ENCODE measurements at places on chromosomes 2 and 18.

DNA sequence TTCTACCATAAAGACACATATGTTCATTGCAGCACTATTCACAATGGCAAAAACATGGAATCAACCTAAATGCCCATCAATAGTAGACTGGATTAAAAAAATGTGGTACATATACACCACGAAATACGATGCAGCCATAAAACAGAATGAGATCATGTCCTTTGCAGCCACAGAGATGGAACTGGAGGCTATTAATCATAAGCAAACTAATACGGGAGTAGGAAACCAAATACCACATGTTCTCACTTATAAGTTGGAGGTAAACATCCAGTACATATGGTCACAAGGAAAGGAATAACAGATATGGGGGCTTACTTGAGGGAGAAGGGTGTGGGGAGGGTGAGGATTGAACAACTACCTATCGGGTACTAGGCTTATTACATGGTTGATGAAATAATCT lies 7.7 kb downstream of the HMSD start:
- DNase-seq = no peak

- DNase-seq = no peak
These were observed 85.3 kb upstream of the EFEMP1 start for GRCh38 chr2:56008661-56009431.

DNA sequence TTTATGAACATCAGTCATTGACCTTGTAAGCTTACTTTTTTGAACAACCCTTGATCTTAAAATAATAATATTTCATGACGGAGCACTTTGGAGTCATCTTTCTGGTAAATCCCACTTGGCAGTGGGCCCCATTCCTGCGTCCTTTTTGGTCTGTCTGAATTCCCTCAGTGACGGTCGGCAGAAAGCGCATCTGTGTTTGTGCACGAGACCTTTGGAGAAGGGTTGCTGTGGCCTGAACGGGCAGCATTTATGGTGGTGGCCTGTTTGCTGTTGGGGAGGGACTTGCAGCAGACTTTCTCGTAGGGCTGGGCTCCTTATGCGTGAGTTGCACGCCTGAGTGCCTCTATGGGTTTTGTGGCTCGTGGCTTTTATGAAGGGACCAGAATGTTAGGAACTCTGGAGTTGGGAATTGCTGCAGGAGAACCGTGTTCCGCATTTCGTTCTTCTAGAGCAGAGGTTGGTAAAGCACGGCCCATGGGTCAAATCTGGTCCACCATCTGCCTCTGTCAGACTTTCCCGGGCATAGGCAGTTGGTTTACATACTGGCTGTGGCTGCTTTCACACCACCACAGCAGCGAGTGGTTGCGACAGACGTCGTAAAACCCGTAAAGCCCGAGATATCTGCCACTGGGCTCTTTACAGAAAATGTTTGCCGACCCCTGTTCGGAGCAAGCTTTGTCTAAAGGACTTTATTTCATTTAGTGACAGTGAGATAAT lies 30.8 kb downstream of the LPIN1 start:
- DNase-seq = no peak

DNA sequence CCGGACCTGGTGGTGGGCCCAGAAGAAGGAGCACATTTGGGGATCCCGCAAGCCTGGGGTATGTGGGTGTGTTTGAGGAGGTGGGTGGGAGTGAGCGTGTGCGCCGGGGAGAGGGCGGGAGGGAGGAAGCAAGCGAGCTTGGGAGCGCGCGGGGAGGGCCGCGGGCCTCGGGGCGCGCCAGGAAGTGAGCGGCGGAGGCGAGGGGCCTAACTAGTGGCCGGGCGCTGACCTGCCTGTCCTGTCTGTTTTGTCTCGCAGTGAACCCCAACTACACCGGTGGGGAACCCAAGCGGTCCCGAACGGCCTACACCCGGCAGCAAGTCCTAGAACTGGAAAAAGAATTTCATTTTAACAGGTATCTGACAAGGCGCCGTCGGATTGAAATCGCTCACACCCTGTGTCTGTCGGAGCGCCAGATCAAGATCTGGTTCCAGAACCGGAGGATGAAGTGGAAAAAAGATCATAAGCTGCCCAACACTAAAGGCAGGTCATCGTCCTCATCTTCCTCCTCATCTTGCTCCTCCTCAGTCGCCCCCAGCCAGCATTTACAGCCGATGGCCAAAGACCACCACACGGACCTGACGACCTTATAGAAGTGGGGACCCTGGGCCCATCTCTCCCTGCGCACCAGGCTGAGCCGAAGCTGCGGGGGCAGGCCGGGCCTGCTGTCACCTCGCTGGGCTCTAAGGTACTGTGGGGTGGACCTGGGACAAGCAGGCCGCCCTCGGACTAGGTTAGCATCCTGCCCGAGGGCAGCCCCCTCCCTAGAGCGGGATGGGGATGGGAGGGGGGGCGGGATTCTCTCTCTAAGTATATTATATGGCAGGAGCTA lies 1.2 kb downstream of the HOXD4 start:
- DNase-seq = no peak

GRCh38 chr2:20378891-20379519 lies 28.4 kb upstream of the PUM2 start:
- no peak for DNase-seq

DNA sequence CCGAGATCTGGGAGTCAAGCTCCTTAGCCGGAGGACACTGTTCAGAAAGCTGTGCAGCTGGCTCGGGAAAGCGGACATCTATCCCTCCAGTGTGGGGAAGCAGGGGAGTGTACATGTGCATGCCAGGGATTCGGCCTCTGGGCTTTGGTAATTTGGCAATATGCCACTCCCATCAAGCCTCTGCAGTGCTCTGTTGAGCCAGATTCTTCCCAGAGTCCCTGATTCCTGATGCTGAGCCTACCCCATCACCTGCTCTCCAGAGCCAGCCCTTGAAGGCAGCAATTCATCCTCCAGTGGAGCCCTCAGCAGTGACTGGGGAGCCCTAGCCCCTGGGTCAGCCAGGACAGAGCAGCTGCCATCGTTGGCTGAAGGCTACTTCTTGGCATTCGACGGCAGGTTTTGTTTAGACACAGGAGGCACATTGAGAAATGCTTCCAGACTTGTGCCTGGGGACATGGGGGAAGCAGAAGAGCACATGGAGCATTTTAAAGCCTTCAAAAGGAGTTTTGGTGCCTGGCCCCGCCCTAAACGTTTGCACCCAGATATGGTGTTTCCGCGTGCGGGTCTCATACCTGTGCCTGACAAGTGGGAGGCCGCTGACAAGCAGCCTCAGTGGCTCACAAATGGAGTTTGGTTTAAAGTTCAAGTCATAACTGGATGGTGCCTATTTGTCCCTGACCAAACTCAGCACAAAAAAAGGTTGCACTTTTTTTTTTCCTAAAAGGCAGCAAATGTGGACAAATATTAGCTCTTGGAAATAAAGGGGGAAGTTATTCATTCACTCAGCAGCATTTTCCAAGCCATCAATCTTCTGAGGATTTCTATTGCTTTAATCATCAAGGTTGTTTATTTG lies 272.8 kb downstream of the CYRIA start:
- no peak for DNase-seq

DNA sequence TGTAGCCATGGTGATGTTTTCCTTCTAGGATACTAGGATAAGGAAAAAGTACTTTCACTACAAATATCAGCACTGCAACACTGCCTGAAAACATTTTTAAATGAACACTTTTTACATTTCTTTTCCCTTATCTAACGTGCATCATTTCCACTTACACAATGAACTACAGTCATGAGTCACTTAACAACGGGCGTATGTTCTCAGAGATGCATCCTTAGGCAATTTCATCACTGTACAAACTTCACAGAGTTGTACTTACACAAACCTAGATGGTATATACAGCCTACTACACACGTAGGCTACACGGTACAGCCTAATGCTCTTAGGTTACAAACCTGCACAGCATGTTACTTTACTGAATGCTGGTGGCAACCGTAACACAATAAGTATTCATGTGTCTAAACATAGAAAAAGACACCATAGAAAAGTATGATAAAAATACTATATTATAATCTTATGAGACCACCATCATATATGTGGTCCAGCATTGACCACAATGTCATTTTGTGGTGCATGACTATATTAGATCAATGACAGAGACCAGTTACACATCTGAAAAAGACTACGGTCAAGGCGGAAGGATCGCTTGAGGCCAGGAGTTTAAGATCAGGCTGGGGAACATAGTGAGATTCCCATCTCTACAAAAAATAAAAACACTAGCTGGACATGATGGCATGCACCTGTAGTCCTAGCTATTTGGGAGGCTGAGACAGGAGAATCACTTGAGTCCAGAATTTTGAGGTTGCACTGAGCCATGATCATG lies 39.8 kb downstream of the WDR33 start:
- no peak for DNase-seq

GRCh38 chr18:70181015-70181414 lies 24.5 kb downstream of the RTTN start:
- DNase-seq = no peak

DNA sequence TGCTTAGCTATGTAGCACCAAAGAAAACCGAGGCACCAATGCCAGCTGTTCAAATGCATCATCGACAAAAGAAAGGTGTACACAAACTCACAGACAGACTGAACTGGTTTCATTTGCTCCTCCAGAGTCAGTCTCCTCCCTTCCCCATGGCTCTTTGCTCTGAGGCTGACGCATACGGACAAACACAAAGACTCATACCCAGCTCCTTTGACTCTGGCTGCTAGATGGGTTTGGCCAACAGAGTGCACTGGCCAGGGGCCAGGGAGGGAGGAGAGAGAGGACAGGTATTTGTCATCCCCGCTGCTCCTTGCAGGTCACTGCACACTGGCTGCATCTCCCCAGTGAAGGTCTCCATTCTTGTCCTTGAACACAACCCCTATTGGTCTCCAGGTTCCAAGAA lies 40.7 kb downstream of the DNER start:
- DNase-seq = no peak

GRCh38 chr2:157231476-157231875 lies 26.0 kb upstream of the GALNT5 start:
- no peak for DNase-seq

DNA sequence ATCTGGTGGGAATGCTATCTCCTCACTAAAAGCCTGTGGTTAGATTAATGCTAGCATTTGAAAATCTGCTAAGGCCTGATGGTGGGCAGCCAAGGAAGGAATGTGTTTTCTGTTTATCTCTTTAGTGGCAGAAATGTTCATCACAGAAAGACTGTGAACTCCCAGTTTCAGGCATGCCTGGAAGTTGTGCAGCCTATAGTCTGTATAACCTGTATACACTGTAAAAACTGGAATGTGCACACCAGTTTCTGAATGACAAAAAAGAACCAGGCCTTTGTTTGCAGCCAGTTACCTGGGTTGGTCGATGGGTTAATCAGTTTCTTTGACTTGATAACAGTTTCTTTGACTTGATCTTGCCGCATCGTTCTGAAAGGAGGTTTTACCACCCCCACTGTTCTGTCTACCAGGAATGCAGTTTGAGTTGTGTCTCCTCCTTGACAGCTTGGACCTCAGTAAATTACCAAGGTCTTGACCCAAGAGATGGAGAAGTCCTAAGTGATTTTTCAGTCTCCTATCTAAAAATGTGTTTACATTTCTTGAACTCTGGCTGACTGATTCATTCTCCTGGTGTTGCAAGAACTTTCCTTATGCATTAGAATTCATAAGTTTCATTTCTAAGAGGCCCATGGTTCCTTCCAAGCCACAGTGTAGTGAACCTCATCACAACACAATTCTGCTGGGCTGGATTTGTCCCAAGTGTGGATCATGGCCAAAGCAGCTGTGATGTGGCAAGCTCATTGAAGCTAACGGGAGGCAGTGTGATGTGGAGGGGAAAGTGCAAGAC lies 62.2 kb downstream of the KIAA2012 start:
- no peak for DNase-seq

GRCh38 chr2:160931531-160931930 lies 228.7 kb upstream of the TANK start:
- no peak for DNase-seq

- no peak for DNase-seq
These were observed 25.6 kb upstream of the CXXC1 start for GRCh38 chr18:50313031-50313607.

DNA sequence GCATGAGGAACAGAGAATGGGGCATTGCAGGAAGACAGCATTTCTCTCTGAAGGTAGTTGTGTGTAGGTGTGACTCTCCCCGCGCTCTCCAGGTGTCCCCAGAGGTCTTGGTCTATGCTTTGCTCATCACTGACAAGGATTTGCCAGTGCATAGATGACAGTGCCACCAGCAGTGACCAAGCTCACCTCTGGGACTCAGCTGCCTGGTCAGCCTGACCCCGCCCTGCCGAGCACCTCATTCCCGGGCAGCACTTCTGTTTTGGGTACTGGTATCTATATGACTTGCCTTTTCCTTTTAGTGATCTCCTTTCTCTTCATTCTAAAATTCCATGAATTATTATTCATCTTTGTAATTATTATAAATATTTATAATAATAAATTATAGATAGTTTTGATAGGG lies 59.1 kb downstream of the GBX2 start:
- DNase-seq = no peak

DNA sequence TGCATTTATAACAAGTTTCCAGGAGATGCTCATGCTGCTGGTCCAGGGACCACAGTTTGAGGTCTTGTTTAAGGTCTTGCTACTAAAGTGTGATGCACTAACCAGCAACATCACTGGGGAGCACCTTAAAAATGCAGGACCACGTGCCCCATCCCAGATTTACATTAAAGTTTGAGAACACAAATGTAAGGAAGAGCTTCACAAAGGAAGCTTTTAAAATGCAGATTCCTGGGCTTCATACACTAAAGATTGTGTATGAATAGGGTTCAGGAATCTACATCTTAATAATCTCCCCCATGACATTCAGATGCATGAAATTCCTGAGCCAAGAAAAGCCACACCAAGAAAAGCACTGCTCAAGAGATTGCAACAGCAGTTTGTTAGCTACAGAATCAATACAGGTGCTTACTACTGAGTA lies 235.3 kb upstream of the TANK start:
- no peak for DNase-seq

DNA sequence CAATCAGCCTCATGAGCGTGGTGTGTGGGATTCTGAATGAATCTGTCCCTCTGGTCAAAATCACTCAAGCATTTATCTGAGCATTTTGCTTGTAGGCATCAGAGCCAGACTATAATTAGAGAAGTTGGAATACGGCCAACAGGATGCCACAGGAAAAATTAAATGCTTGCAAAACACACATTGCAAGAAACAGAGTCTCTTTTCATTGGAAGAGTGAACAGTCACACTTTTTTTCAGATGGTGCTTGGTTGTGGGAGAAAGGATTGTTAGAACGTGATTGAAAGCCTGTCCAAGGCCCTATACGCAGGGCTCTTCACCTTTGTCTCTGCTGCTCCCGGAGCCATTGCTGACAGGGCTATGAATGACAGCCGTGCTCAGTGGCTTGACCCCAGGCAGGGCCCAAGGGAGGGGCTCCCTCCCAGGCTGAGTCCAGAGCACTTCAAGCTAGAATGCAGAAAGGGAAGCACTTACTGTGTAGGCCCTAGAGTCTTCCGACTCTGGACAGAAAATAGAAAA lies 59.8 kb downstream of the SNTG2 start:
- no peak for DNase-seq

DNA sequence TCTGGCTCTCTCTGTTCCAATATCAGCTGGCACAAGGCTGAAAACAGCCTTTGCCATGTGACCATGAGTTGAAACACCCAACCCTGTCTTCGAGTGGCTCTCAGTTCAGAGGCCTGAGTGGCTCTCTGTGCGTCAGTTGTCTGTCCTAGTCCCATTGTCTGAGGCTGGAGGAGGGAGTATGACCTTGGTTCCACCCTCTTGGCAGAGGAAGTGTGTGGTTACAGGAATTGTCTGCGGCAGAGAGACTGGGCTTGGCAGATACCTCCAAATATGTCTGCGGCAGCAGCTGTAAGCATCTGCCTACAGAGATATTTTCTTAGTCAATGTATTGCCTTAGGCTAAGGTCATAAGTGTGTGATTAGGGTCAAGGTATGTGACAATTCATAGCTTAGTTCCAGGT lies 32.6 kb downstream of the CNGA3 start:
- no peak for DNase-seq

Data from stimulated activated CD8-positive, alpha-beta memory T cell treated with anti-CD3 and anti-CD28 coated beads, Interleukin-4, amount 100 ng/mL, for 24 hours (primary cell).